ENCODE measurements at places on chromosomes 13 and 19.

DNA sequence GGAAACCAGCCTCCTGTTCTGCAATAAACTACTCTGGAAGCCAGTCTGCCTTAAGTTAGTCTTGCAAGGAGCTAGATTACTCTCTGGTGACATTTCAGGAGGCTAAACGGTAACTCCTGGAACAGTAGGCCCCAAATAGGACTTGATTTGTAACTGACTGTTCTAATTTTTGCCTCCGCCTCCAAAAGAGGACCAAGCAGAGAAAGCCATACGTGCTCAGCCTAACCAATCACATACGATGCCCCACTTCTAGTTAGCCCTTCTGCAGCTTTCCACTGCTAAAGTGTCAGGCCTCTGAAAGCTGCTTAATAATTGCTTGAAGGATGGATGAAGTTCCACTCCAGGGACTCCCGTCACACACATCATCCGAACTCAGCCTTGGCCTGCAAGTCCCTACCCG lies 744 bp downstream of the ZNF805 start:
- DNase-seq = peak; percentile 18

DNA sequence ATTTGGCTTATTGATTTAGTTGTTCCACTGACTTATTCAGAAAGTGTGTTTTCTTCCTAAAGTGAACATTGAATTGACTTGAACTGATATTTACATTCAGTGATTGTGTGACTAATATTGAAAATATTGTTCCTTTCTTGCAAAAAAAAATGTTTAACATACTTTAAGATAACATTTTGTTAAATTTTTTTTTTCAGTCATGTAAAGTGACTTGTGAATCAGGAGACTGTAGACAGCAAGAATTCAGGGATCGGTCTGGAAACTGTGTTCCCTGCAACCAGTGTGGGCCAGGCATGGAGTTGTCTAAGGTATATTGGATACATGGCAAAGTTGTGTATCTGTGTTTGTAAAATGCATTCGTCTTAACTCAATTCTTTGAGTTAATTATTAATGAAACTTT lies 22.9 kb downstream of the TNFRSF19 start:
- DNase-seq = no peak

GRCh38 chr13:98822225-98822606 lies 69.7 kb upstream of the SLC15A1 start:
- no peak for DNase-seq

DNA sequence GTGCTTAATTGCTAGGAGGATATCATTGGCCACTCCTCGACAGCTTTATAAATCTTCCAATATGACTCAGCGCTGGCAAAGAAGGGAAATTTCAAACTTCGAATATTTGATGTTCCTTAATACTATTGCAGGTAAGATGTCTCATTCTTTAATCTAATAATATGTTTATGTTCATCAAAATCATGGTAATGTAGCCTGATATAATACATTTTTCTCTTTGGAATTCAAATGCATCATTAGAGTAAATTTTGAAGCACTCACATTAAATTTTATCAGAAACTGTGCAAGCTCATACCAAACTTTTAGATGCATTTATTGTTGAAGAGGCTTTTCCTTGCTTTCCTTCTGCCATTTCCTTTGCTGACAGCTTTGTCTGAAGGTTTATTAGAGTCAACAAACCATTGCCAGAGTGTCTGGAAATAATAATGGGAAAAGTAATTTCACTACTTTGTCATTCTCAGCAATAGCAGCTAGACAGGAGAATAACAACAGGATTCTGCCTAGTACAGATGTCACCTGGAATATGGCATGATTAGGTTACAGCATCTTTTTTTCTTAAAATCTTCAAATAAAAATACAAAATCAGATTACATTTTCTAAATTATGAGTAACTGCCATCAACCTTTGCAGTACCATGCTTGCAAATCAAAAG lies 78.6 kb upstream of the MAB21L1 start:
- peak; percentile 69 for DNase-seq

DNA sequence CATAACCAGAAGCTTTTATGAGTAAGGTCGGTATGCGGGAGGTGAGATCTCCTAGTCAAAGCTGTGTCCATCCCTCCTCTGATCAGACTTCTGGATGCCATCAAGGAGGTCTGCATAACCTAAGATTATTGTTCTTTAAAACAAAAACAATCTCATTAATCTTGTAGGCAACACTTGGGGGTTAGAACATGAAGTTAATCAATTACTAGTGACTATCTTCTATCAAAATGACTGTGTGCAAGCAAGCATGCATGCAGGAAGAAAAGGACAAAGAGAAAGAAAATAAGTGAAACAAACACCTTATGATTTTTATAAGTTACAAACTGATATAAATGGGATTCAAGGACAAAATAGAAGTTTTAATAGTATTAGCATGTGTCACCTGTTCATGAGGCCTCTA lies 2435.9 kb upstream of the PCDH20 start:
- no peak for DNase-seq

DNA sequence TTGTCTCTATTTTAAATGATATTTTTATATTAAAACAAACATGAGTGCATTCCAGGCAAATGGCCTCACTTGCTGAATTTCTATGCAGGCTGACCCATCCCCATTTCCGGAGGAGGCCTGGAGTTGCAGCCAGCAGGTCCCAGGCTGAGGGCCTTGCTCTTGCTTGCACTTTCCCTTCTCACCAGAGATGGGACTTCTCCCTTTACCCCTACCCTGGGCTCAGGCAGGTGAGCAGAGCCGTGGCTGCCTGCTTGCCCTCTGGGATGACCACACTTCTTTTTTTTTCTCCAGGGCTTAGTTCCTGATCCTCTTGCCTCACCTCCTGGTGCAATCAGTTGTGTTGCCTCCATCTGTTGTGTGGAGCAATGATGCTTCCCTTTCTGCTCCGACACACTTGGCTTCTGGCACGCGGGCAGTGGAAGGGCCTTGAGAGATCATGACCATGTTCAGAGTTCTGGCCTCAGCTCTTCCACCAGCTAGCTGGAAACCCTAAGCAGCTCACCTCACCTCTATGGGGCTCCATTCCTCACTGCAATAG lies 11.1 kb upstream of the OLFM4 start:
- no peak for DNase-seq

DNA sequence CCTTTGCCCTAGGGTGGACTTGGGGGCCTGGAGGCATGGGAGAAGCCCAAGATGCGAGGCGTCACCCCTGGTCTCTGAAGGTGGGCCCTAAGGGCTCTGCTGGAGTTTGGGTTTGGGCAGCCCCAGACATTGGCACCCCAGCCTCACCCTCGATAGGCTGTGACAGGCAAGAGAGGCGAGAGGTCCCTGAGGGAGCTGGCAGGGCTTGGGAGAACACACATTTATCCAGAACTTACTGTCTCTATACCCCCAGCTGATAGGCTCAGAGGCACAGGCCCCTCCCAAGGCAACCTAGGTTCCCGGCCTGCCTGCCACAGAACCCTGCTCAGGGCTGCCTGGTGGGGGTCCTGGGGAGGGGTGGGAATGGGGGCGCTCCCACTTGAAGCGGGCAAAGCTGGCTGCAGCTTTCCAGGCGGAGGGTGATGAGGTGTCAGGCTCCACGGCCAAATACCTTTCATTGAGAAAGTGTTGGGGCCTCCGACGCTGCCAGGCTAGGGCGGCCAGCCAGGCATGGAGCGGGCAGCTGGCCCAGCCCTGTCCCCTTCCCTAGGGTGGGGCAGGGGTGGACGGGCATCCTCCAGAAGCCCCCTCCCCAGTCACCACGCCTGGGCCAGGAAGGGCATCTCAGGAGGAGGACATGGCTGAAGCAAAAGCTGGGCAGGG lies 9.7 kb downstream of the CILP2 start:
- DNase-seq = no peak

- DNase-seq = peak; percentile 67
Observed at GRCh38 chr13:51928231-51928630, 66.5 kb downstream of the CCDC70 start.

GRCh38 chr13:27258637-27259386 lies 7.5 kb downstream of the RPL21 start:
- no peak for DNase-seq
